ENCODE measurements at places on chromosomes 7 and 10. TPM values are rescaled to one million over a fixed set of nuclear protein-coding genes. Genes with fewer than 3 reads are reported as not detected.
A peak's percentile ranks its signal among the peaks of the same experiment; 100 is the strongest.

GRCh38 chr10:72058989-72059842, 29.1 kb downstream of the SPOCK2 start:
- peak; percentile 38 for DNase-seq

GRCh38 chr7:70788276-70788675, 343.7 kb upstream of the GALNT17 start:
- peak; percentile 7 for DNase-seq

The CYP3A7 gene
- not detected for total RNA-seq

- DNase-seq: no peak
These were observed 326.5 kb downstream of the WDR37 start for GRCh38 chr10:1382711-1383110.

- DNase-seq: peak; percentile 43
These were observed 270.5 kb upstream of the MKLN1 start for GRCh38 chr7:131057015-131057793.

The PRSS1 gene
- not detected for total RNA-seq

DNA sequence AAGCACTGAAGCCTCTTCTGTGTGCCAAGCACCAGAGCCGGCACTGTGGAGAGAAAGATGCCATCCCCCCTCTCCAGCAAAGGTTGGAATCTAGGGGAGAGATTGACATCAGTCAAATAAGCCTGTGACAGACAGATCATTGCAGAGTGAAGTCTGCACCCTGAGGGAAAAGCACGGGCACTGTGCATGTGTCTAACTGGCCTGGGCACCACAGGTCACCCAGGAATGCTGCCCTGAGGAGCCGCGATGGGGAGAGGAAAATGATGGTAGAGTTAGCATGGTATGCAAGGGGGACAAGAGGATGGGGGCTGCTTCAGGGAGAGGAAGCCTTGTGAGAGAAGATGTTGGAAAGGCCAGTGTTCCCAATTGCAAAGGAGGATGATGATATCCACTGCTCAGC, 261.0 kb downstream of the GRID1 start:
- DNase-seq: no peak

The NUTM2B gene
- total RNA-seq: 0.49 TPM

The HOXA7 gene
- not detected for total RNA-seq

DNA sequence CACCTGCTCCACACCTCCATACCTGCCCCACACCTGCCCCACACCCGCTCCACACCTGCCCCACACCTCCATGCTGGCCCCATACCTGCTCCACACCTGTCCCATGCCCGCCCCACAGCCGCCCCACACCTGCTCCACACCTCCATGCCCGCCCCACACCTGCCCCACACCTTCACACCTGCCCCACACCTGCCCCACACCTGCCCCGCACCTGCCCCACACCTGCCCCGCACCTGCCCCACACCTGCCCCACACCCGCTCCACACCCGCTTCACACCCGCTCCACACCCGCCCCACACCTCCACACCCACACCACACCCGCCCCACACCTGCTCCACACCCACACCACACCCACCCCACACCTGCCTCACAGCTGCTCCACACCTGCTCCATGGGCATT, 53.0 kb downstream of the PARP12 start:
- DNase-seq: no peak

GRCh38 chr10:45294681-45295080, 20.7 kb downstream of the OR13A1 start:
- no peak for DNase-seq

The AKR1C8 gene
- not detected for total RNA-seq

GRCh38 chr10:21670391-21670790, 136.4 kb downstream of the MLLT10 start:
- no peak for DNase-seq

DNA sequence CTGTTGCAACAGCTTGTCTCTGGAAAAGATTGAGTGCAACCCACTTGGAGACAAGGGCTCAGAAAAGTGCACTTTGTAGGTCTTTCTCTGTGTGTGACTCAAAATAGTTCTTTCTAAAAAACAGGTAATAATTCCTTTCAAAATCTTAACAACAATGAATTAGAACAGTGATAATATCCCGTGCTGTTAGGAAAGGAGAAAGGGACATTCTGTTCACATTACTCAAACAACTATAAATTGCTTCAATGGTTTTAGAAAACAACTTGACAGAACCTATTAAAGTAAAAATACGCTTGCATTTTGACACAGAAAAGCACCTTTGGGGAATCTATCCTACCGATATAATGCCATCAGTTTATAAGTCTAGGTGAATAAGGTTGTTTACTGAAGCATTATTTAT, 468.1 kb upstream of the DPP6 start:
- DNase-seq: no peak

DNA sequence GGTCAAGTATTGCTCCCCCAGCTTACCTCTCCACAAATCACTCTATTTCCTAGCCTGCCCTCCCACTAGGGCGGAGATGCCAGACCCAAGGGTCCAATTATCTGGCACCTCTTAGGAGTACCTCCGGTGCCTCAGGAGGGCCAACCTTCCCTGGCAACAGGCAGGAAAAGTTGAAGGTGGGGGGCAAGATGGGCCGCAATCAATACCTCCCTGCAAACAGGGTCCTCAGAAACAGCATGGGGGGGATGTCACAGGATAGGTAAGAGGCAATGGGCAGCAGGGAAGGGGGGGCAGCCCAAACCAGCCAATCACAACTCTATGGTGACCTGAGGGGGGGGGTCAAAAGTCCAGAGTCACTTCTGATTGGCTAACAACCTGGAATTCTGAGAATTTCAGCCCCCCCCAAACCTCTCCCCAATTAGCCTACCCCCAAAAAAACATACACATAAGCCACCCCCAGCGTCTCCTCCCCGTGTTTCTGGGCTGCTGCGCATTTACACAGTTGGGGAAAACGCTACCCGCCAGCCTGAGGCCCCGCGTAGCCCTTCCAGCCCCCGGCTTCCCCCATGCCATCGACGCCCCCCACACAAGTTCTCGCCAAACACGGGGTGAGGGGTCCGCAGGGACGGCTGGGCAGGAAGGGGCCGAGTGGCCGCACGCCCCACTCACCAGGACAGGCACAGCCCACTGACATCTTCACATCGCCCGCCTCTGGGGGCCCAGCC, 589 bp downstream of the LDB1 start:
- peak; percentile 73 for DNase-seq

DNA sequence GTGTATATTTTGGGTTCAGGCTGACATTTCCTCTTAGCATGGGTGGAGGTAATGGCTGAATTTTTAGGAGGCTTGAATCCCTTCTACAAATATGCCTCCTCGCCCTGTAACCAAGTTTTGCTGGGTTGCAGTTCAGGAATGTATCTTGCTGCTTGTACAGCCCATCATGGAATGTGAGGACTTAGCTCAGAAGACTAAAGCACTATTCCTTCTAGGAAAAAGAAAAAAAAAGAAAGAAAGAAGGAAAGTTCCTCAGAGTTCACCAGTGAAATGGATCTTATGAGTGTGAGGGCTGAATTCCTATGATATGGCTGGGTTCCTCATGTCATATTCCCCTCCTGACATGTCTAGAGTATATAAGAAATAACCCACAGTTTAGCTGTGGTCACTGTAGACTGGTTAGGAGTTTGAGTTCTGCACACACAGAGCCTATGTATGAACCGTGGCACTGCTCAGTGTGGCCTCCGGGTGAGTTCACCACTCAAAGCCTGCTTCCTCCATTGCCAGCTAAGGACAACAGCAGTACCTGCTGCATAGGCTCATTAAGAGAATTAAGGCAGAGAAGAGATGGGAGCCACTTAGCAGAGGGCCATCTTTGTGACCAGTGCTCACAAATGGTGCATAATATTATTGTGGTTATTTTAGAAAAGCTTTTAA, 114.0 kb downstream of the TACC2 start:
- no peak for DNase-seq

DNA sequence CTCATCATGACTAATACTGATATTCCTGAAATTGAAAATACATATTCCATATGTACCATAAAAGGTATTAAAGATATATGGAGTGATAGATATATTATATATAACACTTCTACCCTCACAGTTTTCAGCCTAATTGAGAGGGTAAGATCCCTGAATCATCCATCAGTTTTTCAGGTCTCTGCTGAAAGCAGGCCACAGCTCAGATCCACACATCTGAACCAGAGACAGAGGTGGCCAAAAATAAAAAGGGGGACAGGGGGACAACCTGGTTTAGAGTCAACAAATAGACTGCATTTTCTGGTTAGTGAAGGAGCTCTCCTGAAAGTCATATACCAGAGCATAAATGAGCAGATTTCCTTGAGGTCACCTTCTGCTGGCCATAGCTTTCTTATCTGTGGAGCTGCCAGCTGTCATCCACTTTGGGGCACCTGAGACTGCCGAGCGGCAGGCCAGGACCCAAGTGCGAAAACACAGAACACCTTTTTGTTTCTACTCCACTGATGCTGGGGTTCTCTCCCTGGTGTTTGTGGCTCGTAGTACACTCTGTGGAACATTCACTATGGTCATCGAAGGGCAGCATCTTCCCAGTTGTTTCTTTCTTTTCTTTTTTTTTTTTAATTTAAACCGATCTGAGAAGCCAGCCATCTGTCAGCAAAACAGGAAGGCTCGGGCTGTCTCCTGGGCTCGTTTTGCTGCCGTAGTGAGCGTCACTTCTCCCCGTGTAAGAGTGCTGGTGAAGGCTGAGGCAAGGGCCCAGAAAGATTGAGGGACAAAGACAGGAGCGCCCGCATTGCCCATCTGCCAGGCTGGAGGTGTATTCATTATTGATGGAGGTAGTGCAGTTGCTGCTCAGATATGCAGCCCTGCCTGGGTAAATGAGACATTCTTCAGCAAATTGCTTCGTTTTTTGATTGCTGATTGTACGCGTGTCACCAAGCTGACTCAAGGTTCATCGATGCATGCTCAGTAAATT, 13.5 kb downstream of the IKZF1 start:
- peak; percentile 50 for DNase-seq

- no peak for DNase-seq
These were observed 95.8 kb downstream of the MACC1 start for GRCh38 chr7:20121404-20121803.

DNA sequence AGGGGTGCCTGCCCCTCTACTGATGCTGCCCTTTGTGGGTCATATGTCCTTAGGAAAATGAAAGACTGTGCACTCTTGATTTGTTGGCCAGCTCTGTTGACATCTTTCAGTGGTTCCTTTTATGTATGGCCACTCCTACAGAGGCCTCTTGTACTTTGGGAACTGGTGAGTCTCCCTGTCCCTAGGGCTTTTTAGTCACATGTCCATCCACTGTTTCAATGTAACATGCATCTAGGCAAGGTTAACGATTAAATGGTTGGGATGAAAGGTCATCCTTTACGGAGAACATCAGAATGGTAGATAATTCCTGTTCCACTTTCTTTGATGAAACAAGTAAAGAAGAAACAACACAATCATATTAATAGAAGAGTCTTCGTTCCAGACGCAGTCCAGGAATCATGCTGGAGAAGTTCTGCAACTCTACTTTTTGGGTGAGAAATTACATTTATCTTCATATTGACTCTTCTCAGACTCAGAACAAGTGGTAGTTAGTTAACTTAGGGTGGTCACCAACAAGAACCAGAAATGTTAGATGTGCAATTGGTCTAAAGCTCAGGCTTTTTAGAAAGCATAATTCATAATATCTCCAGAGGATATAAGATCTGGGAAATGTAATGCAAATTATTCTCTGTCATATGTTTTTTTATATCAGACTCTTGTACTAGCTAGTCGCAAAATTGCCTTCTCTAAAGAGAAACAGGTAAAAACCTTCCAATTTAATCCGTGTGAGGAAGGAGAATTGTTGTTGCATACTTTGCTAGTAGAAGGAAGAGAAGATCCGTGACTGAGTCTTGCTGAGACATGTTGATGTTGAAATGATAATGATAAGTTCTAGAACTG, at the start of gene ABCC2:
Gene ABCC2 (plus strand): TSS at position 194 of the 840 bp plus-strand sequence. CDS start 205 bp downstream, at position 399.
- no peak for DNase-seq

The ALOX5 gene
- 0.17 TPM for total RNA-seq

- DNase-seq: no peak
These were observed 27.0 kb downstream of the HSPA12A start for GRCh38 chr10:116715341-116715740.

DNA sequence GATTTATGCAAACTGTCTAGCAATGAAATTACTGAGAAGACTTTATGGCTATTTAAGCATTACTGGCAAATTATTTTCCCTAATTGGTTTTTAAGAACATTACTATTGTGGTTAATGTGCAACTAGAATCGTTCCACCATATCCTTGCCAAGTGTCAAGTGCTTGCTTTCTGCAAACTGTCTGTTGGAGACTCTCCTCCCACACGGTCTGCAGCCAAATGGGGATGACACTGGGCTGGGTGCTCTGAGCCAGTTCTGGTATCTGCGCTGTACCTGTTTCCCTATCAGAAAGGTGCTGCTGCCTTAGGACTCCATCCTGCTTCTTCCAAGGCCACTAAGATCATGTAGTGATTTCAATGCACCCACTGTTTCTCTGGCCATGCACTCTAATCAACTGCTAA, 110.4 kb downstream of the RAMP3 start:
- no peak for DNase-seq

DNA sequence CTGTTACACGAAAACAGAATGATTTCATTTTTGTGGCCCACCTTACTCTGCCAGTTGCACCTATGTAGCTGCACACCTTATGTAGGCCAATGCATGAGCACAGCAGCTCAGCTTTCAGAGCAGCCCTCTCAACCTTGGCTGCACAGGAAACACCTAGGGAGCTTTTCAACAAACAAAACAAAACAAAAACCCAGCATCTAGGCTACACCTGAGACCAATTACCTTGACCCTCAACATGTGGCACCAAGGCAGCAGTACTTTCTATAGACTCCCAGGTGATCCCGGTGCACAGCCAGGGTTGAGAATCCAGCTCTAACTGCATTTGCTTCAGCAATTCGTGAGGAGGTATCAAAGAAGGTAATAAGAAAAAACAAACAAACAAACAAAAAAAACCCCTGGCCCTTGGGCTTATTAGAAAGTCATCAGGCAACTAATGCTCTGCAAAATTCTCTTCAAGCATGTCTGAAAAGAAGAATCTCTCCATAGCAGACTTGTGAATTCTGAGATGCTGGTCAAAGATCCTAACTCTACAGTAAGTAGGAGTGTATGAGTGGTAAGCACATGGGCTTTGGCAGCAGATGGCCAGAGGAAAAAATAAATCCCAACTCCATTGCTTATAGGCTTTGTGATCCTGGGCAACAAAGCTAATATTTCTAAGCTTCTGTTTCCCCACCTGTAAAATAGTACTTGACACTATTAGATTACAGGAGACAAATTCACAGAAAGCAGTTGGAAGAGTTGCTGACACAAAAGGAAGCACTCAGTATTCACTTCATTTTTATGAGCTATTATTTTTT, 113.4 kb upstream of the NOBOX start:
- no peak for DNase-seq

The INSIG1 gene
- 74.8 TPM for total RNA-seq

The TMEM196 gene
- total RNA-seq: not detected

DNA sequence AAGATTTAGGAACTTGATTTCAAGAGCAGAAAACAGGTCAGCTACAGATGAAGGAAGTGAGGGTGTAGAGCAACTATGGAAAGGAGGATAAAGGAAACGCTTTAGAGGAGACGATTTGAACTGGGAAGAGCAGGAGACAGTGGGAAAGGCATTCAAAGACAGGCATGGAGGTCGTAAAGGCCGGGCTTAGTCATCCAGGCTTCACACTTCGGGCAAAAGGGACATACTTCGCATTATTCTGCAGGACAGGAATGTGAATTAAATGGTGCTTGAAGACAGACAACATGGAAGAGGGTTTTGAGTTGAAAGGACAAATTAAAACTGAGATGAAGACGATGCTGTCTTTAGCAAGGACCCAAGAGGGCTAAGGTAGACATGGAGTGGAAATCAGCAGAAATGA, 8.1 kb downstream of the FAM171A1 start:
- no peak for DNase-seq

All from activated naive CD4-positive, alpha-beta T cell treated with anti-CD3 and anti-CD28 coated beads for 36 hours (primary cell).